ENCODE measurements at places on chromosomes 1 and 21.

DNA sequence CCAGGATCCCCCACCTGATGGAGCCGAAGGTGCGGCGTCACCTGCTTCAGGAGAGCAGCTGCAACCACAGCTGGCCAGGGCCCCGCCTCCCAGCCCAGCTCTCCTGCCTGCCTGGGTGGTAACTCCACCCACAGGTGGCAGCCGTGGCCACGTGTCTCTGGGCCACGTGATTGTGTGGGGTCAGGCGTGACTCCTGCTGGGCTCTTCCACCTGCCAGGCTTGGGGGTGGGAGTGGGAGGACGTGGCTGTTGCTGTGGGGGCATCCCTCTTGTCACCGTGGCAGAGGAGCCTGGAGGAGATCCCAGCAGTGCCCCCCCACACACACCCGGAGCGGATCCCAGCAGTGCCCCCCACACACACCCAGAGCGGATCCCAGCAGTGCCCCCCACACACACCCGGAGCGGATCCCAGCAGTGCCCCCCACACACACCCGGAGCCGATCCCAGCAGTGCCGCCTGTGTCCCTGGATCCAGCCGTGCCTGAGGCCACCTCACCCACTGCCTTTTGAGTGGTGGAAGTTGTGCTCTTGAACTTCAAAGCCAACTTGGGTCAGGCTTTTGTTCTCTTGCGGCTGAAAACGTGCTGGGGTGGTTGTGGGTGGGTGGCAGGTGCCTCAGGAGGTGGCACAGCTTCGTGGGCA is 32.2 kb downstream of the POFUT2 start:
- DNase-seq: no peak

DNA sequence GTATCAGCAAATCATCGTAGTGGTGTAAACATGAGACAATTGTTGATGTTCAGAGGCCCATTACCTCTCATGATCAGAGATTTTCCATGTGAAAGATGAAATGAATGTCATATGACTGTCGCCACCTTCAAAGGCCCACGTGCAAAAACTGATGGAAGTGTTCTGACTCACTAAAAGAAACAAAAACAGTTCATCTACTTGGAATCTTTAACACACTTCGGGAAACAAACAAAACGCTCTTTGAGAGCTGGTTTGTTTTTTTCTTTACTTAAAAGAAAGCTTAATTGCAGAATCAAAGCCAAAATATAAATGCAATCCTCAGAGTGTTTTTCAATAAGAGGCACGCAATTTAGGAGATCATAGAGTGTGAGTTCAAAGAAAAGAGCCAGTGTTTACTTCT is 100.8 kb downstream of the PLPPR4 start:
- no peak for DNase-seq

DNA sequence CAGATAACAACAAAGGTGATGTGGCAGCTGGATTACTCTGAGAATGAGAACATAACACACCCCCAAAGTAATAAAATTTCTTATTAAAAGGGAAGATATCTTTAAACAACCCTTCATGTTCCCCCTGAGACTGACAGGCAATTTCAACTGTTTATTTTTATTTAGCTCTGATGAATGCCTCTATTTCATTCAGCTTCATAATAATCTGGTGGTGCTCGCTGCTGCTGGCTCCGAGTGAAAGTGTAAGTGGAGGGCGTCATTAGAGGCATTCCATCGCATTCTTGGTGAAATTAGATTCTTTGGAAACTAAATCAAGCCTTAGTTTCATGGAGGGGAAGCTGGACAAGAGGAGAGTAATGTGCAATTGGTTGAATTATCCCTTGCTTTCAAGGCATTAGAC is 128.9 kb downstream of the GRIK1 start:
- no peak for DNase-seq

- DNase-seq: no peak
Observed at GRCh38 chr1:156809281-156809680, 7.4 kb downstream of the SH2D2A start.

DNA sequence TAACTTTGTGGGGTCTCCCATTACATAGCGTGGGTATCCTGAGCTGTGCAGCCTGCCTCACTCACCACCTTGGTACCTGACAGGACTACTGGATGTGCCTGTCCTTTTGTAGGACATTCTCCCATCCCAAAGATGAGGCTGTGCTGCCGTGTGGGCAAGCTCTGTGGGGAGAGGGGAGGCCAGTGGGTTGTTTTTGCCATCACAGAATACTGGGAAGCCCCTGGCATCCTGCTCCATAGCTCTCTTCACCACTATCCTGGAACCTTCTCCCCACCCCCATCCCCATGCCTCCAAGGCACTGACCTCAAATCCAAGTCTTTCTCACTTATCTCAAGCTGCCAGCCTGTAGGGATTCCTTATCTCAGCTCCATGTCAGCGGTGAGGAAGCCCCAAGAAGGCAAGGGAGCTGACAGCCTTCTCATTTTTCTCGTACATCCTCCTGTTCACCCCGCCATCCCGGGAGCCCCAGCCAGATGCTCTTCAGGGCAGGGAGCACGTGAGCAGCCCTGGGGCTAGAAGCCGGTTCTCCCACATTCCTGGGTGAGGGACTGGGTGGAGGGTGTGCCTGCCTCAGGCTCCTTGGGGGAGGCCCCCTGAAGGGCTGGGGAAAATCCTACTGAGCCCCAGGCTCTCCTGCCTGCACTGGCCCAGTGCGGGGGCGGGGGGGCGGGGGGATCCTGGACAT is 2.4 kb upstream of the ELF3 start:
- DNase-seq: no peak

DNA sequence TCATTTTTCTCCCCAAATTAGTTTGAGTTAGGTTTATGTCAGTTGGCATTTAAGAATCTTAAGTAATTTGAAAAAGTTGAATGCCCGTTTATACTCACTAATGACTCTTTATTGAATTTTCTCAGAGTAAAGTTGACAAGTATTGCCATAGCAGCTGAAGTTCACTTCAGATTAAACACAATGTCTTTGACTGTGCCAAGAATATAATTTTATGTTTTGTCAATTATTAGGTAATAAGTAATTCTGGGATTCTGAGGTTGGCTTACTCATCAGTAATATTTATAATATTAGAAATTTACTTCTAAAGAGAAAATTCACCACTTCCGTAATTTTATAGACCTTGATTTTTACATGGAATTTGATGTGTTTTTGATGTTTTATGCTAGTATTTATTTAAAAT is 369.3 kb upstream of the TMPRSS15 start:
- no peak for DNase-seq

DNA sequence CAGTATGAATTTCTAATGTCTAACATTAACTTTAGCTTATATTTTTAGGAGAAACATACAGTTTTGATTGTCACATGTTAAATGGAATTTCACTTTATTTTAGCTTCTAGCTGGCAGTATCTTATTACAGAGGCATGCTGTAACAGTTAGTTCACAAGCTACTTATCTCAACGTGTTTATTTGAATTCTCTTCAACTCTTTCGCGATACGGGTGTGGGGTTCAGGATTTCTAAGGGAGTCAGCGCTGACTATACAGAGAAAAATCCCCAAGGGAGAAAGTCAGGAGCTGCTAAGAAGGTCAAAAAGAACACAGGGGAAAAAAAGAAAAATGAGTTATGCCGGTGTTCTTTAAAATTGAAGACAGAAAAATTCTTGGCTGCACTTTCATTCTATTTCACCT is 296.2 kb downstream of the VAV3 start:
- DNase-seq: no peak

- DNase-seq: no peak
Observed at GRCh38 chr1:158426137-158426536, at the start of gene OR10K2. OR10K2 (minus strand) TSS chr1:158426237; CDS start chr1:158420866, 5,371 bp downstream.

DNA sequence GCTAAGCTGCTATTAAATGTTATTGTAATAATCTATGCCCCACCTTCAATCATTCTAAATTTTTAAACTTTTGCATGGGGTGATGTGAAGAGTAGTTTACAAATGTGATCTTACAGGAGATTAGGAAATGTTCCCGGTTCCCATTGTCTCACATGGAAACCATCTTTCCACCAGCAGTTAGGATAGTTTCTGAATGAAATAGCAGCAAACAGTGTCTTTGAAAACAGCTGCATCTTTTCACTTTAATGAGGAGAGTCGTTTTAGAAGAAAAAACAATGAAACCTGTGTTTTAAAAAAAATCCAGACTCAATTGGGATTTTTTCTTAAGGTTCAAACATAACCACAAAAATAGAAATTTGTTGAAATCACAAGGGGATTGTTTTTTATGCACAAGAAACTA is 134.2 kb downstream of the TLR5 start:
- DNase-seq: no peak

GRCh38 chr1:169595764-169596711 is 9.8 kb upstream of the F5 start:
- DNase-seq: no peak

DNA sequence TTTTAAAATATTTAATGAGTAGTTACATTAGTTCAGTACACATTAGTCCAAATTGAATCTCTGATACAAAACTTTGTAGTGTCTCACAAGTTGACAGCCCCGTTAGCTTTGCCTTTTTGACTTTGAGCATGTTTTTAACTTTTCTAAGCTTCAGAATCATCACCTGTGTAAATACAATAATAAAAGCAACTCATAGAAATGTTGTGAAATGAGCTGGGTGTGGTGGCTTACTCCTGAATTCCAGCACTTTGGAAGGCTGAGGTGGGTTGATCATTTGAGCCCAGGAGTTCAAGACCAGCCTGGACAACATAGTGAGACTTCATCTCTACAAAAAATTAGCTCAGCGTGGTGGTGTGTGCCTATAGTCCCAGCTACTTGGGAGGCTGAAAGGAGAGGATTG is 11.1 kb downstream of the RRP15 start:
- DNase-seq: no peak

GRCh38 chr1:156860113-156860627 is 495 bp upstream of the NTRK1 start:
- DNase-seq: peak; percentile 36

DNA sequence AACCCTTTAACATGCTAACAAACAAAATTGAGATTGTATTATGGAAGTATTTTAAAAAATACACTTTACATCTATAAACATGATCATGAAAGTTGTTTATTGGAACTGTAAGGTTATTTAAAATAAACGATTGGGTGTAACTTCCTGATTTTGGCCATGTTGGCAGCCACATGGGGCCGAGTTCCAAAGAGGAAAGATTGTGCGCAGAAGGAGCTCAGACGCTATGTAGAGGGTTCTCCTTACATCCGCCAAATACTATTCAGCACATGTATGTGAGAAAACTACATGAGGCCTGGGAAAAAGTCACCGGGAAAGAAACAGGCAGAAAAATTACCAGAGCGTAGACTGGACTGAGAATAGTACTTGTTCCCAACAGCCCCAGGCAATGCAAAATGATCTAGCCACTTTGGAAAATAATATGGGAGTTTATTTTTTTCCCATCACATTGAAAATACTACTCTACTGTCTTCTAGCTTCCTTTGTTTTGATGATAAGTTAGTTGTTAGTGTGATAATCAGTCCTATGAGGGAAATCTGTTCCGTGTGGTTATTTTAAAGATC is 35.7 kb upstream of the B3GALT2 start:
- DNase-seq: no peak

DNA sequence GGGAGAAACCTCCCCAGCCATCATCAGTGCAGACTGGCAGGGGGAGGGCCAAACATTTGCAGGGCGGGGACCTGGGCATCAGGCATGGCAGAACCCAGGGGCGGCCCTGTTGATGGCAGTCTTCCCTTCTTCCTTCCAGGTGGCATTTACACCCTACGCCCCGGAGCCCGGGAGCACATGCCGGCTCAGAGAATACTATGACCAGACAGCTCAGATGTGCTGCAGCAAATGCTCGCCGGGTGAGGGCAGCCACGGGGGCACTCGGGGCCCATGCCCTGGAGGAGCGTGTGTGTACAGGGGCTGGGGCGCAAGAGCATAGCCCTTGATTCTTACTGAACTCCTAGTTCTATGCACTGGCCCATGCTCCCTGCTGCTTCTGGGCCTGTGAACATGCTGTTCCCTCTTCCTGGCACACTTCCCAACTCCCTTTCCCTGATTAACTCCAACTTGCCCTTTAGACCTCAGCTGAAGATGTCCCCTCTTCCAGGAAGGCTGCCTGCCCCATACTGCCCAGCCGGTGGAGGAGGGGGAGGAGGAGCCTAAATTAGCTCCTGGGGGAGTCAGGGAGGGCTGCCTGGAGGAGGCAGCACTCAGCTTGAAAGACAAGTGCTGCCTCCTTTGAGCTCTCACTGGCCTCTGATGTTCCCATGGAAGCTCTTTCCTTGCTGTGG is 22.0 kb downstream of the TNFRSF1B start:
- DNase-seq: no peak

- no peak for DNase-seq
Observed at GRCh38 chr1:39575191-39576015, 1.2 kb downstream of the PABPC4 start.

DNA sequence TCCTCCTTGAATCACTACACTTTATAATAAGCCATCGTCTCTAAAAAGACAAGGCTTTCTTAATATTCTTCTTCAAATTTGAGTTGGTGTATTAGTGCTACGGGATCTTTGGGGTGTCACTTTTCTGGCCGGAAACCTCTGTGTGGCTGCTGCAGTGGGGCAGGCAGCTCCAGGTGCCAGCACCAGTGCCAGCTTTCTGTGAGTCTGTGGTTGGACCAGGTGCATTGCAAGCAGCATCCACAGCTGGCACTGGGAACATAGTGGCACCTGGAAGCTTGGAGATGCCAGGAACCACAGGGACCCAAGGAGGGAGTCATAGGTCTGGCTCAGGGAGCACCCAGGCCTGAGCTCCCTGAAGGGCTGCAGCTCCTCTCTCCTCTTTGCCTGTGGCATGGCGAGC is 111.8 kb upstream of the RUNX3 start:
- DNase-seq: no peak

DNA sequence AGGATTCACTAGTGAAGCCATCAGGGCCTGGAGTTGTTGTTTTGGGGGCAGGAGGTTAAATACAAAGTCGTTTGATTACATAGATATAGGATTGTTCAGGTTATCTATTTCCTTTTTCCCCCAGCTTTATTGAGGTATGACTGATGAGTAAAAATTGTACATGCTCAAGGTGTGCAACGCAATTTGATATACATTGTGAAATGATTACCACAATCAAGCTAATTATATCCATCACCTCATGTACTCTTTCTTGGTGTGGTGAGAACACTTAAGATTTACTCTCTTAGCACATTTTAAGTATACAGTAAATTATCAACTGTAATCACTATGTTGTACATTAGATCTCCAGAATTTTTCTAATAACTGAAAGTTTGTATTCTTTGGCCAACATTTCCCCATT is 6.0 kb downstream of the FGGY start:
- DNase-seq: no peak

DNA sequence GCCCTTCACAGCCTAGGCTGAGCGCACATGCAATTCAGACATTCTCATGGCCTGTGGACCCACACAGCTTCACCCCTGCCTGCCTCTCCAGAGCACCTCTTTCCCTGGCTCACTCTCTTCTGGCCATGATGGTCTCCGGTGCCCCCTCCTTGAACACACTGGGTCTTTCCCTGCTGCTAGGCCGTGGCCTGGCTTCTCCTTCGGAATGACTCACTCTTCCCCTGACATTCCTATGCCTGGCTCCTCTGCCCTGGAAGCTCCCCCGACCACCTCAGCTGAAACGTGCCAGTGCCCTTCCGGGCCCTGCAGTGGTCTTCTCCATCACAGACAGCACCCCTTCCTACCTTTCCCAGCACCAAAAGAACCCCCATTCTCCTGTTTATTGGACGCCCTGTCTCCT is 28.3 kb downstream of the EPHA8 start:
- no peak for DNase-seq

All from stimulated activated CD8-positive, alpha-beta memory T cell treated with anti-CD3 and anti-CD28 coated beads, Interleukin-4, amount 100 ng/mL, for 1 hour (primary cell).